ENCODE measurements at places on chromosomes 3 and 15.

GRCh38 chr15:57505949-57506391 lies 85.7 kb upstream of the MYZAP start:
- DNase-seq, result no peak

DNA sequence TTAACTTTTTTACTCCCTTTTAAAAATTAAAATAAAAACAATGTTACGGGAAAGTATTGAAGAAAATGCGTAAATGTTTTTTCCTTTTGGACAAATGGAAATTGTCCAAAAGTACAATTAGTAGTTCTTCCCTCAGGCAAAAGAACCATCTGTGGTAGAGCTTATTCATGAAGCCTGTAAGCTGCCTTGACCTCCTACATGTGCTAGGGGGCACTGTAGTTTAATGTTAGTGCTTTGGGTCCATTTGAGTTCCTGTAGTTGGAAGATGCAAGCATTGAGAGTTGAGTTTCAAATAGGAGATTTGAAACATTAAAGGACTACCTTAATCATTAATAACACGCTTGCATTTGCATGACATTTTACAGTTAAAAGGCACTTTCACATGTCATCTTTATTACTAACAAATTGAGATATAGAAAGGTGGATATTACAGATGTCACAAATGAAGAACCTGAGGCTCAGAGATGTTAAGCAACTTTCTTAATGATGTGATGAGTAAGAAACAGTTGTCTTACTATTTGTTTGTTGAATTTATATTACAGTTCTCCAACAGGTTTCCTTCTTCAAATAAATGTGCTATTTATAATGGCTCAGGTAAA lies 1.8 kb upstream of the ZNF385D start:
- peak; percentile 63 for DNase-seq

GRCh38 chr15:60408463-60408981 lies 10.7 kb upstream of the ANXA2 start:
- DNase-seq, result peak; percentile 62

DNA sequence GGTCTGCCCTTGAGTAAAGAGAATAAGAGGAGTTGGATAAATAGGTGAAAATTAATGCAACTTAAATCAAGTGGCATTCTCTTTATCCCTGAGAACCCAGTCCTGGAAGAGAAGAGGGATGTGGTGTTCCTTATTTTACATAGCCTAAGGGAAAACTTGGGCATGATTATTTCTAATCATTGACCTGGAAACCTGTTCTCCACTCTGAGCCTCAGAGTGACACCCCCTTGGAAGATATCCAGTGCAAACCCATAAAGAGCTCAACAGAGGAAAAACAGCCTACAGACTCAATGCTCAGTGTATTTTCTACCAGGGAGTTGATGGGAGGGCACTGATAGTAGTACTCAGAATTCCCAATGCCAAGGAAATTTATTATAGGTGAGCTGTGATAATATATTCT lies 22.0 kb downstream of the SLC15A2 start:
- no peak for DNase-seq
